ENCODE measurements at places on chromosomes 16 and 17.

DNA sequence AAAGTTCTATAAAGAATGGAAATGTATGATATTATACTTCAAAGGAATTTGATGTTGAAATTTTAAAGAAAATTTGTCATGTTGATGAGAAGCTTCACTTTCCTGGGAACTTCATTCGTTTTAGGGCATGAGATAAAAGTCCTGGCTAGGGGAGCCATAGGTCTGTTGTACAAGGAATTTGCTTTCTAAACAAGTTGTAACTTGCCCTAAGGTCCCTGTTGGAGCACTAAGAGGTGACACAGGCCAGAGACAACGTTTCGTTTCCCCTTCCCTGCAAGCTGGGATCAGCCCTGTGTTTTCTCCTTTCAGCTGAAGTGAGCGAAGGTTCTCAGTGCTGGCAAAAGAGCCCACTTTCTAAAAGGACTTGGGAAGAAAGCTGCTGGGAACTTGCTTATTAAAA lies 16.6 kb downstream of the PLD6 start:
- DNase-seq = no peak

DNA sequence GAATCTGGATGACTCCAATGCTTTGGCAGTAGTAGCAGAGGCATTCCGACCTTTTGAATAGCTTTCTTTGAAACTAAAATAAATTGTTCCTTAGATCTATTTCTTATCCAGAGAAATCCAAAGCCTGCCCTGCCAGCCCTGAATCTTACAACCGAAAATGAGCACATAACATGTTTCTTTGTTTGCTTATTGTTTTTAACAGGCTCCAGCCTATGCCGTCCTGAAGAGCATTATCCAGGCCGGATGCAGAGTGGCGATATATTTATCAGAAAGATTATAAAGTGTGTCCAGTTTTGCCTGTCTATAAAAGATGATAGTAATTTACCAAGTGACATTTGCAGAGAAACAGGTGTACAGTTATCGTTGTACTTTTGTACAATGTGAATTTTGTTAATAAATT lies 10.5 kb downstream of the COQ7 start:
- no peak for DNase-seq

DNA sequence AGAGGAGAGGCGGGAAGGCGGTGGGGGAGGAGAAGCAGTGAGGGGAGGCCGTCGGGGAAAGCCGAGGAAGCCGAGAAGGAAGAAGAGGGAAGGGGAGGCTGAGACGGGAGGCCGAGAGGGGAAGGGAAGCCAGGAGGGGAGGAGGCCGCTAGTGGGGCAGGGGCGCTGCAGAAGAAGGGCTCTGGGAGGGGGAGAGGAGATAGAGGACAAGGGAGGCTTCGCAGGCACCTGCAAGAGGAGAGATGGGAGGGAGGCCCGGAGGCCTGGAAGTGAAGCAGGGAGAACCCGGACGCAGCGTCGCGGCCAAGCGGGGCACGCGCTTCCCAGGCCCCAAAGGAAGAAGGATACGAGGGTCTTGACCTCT lies 2.3 kb downstream of the C17orf58 start:
- DNase-seq = no peak

DNA sequence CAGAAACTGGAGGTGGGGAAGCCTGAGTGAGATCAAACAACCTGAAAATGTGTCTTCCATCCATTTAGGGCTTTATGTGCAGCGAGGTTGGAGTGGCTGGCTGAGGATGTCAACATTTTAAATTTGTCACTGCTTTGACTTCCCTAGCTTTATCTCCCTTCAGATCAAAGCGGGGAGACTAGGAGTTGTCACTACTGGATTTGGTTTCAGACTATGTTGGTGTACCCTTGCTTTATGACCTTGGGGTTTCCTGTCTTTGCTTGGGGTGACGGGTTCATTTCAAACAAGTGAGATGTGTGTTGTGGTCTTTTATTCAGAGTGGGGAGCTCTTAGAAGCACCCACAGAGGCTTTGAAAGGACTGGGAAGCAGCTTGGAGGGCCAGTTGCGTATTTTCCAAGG lies 25.6 kb downstream of the MSI2 start:
- DNase-seq = no peak

- DNase-seq = no peak
Measured at GRCh38 chr16:56630134-56630533, 2.3 kb upstream of the MT1M start.

DNA sequence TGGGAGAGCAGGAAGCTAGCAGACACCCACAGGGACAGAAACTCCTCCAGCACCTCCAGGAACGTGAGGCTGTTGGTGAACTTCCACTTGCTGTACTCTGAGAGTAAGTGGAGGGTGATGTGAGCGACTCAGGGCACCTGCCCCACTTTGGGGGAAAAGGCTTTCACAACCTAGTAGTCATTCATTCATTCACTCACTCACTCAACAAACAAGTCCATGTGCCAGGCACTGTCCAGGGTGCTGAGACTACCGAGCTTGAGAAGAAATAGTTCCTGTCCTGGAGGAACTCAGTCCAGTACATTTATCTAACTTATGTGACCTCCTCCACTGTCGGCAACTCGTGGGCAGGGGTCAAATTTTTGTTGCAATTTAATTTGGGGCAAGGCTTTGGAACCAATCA lies 26.6 kb downstream of the LGALS9 start:
- DNase-seq = no peak

- DNase-seq = no peak
Measured at GRCh38 chr17:61583242-61583641, 7.8 kb downstream of the NACA2 start.

DNA sequence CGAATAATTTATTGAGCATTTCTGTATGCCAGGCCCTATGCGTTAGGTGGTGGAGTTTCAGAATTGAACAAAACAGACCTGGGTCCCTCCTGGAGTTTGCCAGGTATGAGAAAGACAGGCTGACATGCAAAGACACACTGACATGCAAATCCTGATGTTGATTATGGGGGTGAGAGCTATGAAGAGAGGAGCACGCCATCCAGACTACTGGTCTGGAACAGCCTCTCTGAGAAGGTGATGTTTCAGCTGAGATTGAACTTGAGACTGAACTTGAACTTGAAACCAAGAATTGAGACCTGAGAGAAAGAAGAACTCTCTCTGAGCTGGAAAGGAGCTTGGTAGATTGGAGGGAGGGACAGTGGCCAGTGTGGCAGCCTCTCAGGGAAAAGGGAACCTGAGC lies 14.2 kb upstream of the CACNG4 start:
- DNase-seq = no peak

DNA sequence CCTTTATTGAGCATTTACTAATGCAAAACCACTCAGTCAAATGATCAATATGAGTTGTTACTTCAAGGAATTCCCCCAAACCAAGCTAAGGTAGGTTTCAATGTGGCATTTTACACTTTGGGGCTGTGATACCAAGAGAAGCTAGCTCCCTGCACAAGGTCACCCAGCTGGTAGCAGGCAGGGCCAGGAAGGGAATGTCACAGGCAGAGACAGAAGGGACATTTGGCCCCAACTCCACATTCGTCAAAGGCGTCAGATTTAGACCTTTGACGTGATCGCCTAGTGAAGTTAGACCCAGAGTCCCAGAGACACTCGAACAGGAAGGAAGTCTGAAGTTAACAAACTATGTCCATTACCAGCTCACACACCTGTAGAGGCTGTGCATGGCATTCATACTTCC lies 5.5 kb upstream of the SMG1 start:
- no peak for DNase-seq

GRCh38 chr17:76446449-76447231 lies 6.3 kb downstream of the UBE2O start:
- no peak for DNase-seq

- no peak for DNase-seq
Measured at GRCh38 chr17:82900741-82901140, 60.9 kb upstream of the ZNF750 start.

GRCh38 chr17:6853764-6854442 lies 22.4 kb upstream of the TEKT1 start:
- no peak for DNase-seq

DNA sequence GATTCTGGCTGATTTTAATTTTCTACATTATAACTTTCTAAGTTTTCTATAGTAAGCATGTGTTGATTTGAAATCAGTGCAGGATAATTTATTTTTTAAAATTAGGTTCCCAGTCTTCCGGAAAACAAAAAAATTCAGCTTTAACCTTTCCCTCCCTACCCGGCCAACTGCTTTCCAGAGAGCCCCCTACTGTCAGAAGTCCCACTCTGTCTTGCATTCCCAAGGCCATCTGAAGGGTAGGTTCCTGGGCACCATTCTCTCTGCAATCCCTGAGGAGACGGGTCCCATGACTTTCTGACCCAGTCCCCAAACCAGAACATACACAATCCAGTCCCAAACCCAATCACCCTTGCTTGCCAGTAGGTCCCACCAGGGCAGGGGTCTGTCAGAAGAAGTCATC lies 200.3 kb downstream of the CYLD start:
- DNase-seq = no peak

DNA sequence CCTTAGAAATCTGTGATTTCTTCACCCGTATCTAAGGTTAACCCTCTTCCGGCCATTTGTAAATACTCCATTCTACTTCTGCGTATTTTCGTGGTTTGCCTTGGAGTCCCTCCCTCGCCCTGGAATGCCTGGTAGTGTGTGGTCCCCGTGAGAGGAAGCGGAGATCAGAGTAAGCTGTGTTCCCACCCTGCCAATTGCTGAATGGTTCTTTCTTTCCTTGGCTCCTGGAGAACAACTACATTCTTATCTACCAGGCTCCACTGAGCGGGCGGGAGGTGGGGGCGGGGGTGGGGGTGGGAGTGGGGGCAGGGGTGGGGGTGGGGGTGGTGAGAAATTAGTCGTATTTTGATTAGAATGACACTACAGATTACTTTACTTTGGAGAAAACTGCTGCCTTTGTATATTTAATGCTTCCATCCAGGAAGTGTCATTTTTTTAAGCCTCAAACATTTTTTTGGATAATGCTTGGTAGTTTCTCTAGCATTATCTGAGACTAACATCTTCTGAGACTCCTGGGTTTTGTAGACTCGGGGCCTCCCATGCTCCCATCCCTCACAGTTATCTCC lies 20.9 kb upstream of the FASN start:
- no peak for DNase-seq

DNA sequence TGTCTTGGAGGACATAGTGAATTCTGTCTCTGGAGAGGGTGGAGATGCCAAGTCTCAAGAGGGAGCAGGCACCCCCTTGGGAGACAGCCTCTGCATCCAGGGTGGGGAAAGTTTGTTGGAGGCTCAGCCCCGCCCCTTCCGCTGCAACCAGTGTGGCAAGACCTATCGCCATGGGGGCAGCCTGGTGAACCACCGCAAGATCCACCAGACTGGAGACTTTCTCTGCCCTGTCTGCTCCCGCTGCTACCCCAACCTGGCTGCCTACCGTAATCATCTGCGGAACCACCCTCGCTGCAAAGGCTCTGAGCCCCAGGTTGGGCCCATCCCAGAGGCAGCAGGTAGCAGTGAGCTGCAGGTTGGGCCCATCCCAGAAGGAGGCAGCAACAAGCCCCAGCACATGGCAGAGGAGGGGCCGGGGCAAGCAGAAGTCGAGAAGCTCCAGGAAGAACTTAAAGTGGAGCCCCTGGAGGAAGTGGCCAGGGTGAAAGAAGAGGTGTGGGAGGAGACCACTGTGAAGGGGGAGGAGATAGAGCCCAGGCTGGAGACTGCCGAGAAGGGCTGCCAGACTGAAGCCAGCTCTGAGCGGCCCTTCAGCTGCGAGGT lies 5.2 kb downstream of the ZNF646 start:
- DNase-seq = no peak

DNA sequence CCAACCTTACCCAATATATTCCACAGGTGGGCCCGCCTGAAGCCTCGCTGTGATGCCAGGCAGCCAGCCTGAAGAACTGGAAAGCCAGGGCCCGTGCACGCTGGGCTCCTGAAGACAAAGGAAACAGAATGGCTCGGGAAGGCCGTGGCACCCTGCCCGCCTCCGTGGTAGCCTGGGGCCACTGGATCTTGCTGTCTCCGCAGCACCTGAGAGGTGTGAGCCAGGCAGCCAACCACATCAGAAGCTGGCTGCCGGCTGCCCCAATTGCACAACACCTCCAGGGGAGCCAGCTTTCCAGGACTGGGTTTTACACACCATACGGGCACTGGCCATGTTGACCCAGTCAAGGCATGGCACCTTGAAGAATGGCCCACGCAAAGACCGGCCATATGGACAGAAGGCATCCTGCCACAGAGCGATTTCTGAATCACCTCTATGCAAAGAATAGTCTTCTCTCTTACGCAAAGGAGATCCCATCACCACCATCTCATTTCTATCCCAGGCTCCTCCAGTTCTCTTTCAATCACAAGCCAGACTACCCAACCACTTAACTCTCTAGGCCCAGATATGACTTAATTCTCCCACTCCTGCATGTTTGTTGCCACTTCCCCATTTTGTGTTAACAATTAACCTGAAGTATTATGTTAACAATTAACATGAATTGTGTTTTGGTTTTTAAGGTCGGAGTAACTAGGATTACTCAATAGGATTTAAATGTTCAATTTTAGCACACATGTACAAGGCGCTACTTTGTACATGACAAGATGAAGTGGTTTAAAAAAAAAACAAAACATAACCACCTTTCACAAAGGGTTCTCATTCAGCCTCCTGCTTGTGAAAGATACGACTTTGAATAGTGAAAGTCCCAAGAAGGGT lies 32.1 kb downstream of the ZFHX3 start:
- no peak for DNase-seq

DNA sequence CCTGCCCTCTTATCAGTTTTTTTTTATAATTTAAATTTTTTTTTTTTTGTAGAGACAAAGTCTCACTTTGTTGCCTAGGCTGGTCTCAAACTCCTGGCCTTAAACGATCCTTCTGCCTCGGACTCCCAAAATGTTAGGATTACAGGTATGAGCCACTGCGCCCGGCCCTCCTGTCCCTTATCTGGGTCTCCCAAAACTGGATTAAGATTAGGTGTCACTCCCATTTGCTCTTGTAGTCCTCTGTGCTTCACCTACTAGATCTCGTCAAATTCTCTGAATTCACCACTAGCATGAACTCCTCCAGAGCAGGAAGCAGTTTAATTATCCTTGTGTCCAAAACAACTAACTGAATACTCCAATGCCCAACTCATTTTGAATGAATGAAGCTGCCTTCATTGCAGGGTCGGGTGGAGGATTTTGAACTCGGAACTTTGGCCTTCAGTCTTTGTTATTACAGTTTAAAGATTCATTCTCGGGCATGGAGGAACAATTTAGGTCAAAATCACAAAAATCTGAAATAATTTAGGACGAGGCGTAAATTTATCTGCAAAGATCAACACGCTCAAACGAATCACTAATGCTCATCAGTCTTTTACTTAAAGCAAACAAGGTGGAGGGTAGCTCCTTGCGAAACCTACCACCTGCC lies 802 bp upstream of the ATXN2L start:
- no peak for DNase-seq

- no peak for DNase-seq
Measured at GRCh38 chr17:61366076-61366714, 33.4 kb upstream of the TBX2 start.

DNA sequence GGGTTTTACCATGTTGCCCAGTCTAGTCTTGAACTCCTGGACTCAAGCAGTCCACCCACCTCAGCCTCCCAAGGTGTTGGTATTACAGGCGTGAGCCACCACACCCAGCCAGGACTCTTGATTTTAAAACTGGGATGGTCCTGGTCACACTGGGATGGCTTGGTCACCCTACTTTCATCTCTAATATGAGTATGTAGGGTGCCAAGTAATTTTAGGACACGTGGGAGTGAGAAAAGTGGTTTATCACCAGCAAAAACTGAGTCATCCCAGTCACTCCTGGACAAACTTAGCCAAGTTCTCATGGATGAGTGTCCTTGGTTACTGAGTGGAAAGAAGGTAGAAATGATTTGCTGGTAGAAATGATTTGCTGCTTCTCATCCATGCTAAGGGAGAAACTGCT lies 9.9 kb downstream of the CLEC19A start:
- DNase-seq = no peak

- DNase-seq = no peak
Measured at GRCh38 chr16:27378871-27379481, 23.0 kb upstream of the IL21R start.

Data from AG09319 (cell line).